Amygdala (tissue), 56 donors: ENCODE measurements at places on chromosomes 4 and X.

DNA sequence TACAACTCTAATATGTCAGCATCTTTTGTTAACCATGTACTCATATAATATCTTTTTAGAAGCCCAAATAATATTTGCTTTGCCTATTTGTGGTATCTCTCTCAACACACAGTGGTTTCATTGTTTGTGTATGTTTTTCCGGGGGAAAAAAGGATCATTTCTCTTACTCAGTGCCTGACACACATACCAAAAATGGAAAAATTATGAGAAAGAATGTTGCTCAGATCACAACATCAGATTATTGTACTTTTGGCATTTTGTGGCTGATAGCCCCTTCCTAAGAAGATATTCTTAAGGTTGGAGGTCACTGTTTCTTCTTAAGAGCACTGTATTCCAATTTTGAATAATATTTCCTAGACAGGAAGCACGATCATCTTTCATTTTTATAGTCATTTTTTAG lies 93.6 kb downstream of the PDLIM5 start:
- no peak for DNase-seq

GRCh38 chr4:151806511-151806927 lies 45.7 kb upstream of the GATB start:
- DNase-seq, result no peak

- DNase-seq, result no peak
These were observed 44.7 kb downstream of the SLC10A7 start for GRCh38 chr4:146477054-146477453.

DNA sequence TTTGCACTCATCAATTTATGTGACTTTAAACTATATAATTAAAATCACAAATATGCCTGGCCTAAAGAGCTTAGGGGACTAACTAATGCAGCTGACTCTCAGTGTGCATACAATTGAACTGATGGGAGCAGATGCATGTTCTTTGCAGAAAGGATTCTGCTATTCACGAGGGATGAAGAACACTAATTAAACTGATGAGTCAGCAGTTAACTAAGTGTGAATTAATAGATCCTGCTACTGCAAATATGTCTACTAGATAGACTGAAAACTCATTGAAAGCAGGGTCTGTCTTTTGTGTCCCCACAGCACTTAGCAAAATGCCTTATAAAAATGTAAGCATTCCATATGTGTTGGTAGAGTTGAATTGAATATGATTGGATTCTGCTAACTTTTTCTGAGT lies 104.0 kb downstream of the SRPX start:
- DNase-seq, result no peak

- DNase-seq, result no peak
These were observed 227.3 kb upstream of the TET2 start for GRCh38 chr4:104919406-104919805.

DNA sequence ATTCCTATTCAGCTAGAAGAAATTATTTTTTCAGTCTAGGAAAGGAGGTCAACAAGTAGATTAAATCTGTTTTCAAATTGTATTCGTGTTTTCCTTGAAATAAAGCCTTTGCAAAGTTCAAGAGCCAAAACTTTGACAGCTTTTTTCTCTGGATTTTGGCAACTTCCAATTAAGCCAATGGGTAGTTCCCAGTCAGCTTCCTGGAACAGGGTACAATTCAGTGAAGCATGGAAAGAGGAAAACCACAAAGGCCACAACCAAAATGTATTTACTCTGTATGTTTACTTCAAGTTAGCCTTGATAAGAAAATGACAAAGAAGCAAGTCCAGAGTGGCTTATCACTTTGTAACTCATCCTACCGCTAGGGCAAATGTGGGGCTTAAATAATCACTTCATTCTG lies 188.6 kb downstream of the COMMD8 start:
- DNase-seq, result no peak

GRCh38 chrX:72046447-72046846 lies 85.3 kb downstream of the RTL5 start:
- DNase-seq, result no peak

GRCh38 chr4:183182873-183183725 lies 84.0 kb downstream of the WWC2 start:
- no peak for DNase-seq
